Activated CD8-positive, alpha-beta memory T cell treated with anti-CD3 and anti-CD28 coated beads, Interleukin-2, amount 10 ng/mL, durations not matched to agents 7 days and 5 days (primary cell): ENCODE measurements at places on chromosomes 3 and 15. TPM values are rescaled to one million over a fixed set of nuclear protein-coding genes. Genes with fewer than 3 reads are reported as not detected.

GRCh38 chr3:46049093-46049492, 21.8 kb upstream of the XCR1 start:
- no peak for DNase-seq

GRCh38 chr3:168049367-168049974, 46.3 kb downstream of the GOLIM4 start:
- no peak for DNase-seq

- DNase-seq, result no peak
Measured at GRCh38 chr3:62335196-62335595, 38.2 kb downstream of the FEZF2 start.

GRCh38 chr15:37105889-37106288, 5.5 kb upstream of the MEIS2 start:
- DNase-seq, result no peak

DNA sequence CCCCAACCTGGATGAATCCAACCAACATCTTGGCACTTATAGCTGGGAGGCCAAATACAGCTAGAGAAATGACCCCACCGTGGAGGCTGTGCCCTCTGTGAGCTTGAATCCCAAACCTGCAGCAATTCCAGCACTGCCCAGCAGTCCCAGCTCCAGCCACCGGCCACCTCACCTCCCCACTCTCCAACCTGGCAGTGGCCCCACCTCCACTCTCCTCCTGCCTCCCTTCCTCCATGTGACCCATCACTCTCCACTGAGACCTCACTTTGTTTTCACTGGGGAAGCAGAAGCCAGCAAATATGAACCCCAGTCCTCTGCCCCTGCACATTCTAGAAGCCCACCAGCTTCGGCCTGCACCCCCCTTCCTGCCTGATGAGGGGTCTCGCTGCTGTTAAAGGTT, 79.7 kb upstream of the LINGO1 start:
- DNase-seq, result no peak

DNA sequence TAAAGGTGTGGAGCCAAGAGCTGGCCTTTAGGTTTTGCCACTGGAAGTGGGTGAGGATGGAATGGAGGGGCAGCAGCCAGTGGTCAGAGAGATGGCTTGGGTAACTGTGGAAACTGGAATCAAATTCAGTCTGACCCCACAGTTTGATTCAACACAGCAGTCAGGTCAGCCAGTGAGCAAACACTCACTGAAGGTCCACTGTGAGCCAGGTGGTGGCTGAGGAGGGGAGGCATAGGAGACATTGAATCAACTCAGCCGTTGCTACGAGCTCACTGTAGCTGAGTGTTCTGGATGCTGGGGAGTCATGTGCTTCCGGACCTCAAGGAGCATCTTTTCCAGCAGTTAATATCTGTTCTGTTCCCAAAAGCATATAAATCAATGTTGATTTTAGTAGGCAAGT, 37.5 kb downstream of the LPP start:
- no peak for DNase-seq

GRCh38 chr3:40737343-40737742, 212.6 kb downstream of the ZNF621 start:
- no peak for DNase-seq

- no peak for DNase-seq
Measured at GRCh38 chr3:135760581-135760980, 204.9 kb upstream of the PPP2R3A start.

DNA sequence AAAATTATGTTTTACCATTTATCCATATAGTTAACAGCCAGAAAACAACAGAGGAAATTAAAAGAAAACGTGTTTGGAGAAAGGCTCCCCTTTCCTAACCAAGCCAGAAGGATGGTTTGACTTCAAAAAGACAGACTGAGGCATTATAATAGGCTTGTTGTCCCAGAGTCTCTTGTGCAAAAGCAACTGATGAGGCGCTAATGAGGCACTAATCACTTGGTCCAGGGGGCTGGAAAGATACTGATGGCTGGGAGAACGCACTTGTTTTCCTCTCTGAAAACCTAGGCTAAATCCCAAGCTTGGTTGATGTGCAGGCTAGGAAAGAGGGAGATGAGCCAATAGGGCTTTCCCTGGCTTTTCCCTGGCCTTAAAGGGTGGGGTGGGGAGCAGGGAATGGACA, 389.6 kb downstream of the NTRK3 start:
- no peak for DNase-seq

GRCh38 chr3:48997714-48998637, 7.9 kb downstream of the P4HTM start:
- DNase-seq, result no peak

GRCh38 chr15:39543651-39544050, 37.2 kb upstream of the THBS1 start:
- no peak for DNase-seq

DNA sequence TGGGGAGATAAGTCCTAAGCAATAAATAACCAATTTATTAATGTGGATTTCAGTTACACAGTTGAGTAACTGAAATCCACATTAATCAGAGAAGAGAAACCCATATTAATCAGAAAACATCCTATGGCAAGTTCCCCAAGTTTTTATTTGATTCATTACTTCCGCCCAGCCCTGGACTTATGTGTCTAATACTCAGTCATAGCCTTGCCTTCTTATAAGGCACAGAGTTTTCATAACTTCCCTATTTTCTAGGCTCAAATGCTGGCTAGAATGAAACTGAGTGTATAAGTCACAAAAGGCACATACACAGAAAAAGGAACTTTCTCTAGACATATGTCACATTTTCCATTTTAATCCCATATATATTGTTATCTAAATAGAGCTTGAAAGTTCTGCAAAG, 28.8 kb downstream of the CD47 start:
- no peak for DNase-seq

IGSF10 gene
- total RNA-seq, result not detected

MEIS2 gene
- total RNA-seq, result not detected

DCLK3 gene
- total RNA-seq, result not detected

BCHE gene
- not detected for total RNA-seq

KATNBL1 gene
- 56.5 TPM for total RNA-seq

NMNAT3 gene
- 0.55 TPM for total RNA-seq
